ENCODE measurements at places on chromosomes 7 and 10.
A peak's percentile ranks its signal among the peaks of the same experiment; 100 is the strongest.

DNA sequence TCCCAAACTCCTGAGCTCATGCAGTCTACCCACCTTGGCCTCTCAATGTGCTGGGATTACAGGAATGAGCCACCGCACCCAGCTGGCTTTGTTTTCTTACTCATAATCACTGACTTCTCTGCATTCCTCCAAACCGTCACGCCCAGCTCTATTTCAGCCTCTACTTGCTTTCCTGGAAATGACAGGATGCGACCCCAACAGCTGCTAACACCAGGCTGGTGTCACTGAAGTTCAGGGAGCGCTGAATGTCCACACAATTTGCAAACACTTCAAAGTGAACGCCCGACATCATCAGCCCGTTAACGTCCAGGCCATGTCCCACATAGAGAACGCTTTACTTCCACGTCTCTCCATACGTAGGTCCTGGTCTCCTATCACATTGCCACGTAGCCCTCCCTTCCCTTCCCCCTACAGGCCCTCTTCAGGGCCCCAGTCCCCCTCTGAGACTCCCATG is 12.8 kb upstream of the PROSER2 start:
- no peak for DNase-seq

GRCh38 chr7:99170730-99171074 is 26.8 kb upstream of the SMURF1 start:
- DNase-seq = no peak

DNA sequence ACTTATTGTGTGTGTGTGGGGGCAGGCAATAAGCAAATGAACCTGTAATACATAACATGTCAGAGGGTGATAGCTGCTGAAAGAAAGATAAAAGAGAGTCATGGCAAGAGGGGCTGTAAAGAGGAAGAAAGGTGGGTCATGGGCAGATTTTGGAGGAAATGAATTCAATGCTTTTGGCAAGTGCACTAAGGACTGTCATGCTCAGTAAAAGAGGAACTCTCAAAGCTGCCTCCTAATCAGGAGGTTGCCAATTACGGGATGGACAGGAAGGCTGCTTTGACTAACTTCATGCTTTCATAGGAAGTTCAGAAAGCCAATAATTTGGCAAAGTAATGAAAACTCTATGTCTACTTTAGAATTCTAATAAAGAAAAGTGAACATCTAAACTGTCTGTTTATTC is 401.2 kb downstream of the SH2D4B start:
- no peak for DNase-seq

DNA sequence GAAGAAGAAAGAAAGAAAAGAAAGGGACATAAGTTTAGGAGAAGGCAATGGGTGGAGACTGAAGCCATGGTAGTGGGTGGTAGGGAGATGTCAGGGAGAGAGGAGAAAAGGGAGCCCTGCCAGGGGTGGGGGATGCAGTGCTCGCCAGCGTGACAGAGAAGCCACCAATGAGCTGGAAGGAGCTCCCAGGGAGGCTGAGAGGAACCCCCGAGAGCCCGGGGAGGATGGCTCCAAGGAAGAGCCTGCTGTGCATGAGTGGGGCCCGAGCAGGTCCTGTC is 141.2 kb upstream of the SHH start:
- no peak for DNase-seq

DNA sequence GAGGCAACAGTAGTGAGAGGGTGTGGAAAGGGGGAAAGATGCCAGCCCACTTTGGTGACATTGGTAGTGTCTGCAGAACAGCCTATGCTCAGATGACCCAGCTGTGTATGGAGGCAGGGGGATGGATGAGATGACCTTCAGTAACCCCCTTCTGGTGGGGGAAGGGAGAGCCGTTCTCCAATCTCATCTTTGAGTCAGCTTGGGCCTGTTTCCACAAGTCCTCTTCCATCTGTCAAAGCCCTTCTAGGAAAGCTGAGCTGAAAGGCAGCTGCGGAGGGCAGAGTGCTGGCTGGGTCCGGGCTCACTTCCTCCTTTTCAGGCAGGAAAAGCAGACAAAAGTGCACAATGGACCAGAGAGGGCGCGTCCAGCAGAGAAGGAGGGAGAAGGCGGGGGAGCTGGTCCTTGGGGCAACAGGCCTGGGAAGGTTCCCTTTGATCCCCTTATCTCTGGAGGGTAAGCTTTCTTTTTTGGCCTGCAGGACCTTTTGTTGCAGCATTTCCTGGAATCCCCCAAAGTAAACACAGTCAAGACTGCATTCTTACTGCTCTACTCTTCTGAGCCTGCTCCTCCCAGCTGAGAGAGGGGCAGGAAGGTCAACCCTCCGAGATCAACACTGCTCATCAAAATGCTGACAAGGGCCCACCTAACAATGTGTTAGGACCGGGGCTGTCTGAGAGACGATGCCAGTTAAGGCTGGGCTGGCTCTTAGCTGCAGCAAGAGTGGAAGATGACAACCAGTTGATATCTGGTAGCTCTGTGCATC is 1.2 kb upstream of the LRMDA start:
- DNase-seq = peak; percentile 74

DNA sequence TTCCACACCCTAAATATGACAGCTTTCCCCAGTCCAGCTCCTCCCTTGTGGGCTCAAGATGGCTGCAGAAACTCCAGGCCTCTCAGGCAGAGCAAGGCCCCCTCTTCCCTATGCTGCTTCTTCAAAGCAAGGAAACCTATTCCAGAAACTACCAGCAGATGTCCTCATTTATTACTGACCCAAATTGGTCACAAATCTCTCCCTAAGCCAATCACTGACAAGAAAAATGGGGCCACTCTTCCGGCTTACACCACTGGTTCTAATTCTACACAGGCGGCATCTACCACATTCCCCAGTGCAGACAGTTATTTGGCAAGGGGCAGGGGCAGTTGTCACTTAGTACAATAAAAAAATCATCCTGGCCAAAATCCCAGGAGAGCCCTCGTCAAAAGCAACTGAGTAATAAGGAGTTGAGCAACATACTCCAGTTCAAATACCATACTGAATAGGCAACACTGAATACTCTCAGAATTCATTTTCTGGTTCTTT is 150.4 kb downstream of the SFMBT2 start:
- DNase-seq = peak; percentile 69

DNA sequence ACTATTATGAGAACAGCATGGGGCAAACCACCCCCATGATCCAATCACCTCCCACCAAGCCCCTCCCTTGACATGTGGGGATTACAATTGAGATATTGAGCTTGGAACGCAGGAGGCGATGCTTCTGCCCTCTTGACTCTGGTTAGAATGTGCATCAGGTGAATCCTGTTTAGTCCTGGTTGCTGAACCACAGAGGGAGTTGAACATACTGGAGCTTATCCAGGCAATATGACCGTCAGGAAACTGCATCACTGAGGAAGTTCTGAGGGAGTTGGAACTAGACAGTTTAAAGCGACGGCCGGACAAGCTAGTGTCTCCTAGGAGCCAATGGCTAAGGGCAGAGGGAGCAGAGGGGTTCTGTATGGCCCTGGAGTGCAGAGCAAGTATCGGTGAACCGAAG is 31.8 kb upstream of the GARS1 start:
- no peak for DNase-seq

- peak; percentile 70 for DNase-seq
Measured at GRCh38 chr7:87218796-87219544, 562 bp downstream of the TMEM243 start.

GRCh38 chr10:108684431-108684830 is 1238.9 kb downstream of the XPNPEP1 start:
- no peak for DNase-seq

DNA sequence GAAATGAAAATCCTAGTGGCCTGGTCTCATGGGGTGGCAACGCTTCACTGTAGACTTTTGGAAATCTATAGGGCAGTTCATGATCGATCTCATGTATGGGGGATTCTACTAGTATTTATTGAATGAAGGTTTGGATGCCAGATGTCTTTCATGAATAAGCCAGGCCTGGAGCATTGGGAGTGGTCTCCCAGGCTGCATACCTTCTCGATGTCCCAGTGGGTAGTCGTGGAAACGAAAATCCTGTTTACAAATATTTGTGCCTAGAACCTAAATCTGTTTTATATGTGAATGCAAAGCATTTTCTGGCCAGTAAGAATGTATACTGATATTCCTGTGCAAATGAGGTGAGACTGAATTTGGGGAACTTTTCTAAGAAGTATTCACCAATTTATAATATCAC is 105.0 kb upstream of the C1QL3 start:
- DNase-seq = no peak

DNA sequence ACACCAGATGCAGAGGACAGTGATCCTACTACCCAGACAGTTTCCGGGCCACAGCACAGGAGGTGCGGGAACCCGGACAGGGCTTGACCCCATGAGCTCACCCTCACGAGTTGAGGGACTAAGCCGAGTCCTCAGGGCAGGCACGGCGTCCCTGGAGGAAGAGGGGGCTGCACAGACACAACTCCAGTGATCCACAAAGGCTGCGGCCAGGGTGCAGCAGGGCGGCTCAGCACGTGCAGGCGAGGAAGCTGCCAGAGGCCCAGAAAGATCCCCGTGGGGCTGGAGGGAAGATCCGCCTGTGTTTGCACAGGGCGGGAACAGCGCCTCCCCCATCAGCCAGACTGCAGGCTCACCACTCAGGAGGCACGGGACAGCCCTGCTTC is 45.9 kb upstream of the TMEM72 start:
- DNase-seq = no peak

GRCh38 chr10:123301077-123301857 is 147.1 kb downstream of the BUB3 start:
- peak; percentile 82 for DNase-seq

DNA sequence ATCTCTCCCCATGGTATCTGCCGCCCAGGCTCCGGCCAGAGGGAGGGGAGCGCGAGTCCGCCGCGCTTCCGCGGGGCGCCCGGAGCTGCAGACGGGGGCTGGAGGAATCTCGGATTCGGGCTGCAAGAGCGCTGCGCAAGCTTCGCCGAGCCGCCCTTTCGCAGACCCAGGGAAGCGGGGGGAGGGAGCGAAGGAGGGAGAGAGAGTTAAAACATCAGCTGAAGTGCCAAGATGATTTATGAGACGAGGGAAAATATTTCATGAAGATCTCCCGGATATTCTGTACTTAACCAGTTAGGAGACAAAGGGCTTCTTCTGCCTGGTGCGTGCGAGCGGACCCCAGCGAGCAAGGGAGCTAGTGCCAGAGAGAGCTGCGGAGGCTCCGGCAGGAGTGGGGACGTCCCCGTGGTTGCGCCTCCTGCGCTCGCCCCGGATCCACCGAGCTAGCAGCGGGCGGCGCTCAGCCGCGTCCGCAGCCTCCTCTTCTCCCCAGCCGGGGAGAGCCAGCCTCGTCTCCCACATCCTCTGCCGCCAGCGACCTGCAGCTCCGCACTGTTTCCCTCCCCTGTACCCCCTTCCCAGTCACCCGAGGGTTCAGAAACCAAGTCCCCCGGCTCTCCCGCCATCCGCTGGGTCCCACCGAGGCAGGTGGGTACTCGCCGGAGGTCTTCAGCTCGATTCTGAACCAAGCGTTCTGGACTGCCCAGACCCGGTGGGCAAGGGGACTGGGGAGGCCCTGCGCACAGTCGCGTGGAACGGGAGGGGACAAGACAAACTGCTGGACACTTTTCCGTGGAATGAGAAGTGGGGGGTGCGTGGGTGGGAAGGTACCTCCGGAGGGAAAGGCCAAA is 1.0 kb upstream of the PAX2 start:
- no peak for DNase-seq

- DNase-seq = no peak
Measured at GRCh38 chr7:1030444-1031070, 13.8 kb upstream of the GPR146 start.

DNA sequence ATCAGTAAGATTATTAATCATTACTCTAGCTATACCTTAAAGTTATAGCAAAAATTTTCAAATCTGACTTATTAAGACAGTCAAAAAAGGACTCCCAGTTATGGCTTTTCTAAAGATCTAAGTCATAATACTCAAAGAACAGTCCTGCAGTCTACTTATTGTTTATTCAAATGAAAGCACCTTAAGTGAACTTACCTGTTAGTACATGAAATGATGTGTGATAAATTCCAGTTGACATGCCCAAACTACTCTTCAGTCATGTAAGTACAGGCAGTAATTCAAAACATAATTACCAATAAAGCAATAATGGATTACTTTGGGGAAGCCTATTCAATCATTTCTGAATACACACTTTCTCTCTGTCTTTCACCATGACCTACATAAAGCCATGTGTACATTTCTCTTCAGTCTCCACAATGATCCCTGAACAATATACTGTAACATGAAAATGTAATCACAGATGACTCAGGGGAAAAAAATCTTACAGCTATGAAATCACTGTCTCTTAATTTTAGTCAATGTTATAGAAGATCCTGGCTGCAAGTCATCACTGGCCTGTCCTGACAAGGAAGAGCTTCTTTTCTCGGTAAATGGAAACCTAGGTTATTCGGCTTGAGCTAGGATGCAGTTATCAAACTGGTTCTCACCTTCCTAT is 420.7 kb upstream of the LRRTM3 start:
- no peak for DNase-seq

DNA sequence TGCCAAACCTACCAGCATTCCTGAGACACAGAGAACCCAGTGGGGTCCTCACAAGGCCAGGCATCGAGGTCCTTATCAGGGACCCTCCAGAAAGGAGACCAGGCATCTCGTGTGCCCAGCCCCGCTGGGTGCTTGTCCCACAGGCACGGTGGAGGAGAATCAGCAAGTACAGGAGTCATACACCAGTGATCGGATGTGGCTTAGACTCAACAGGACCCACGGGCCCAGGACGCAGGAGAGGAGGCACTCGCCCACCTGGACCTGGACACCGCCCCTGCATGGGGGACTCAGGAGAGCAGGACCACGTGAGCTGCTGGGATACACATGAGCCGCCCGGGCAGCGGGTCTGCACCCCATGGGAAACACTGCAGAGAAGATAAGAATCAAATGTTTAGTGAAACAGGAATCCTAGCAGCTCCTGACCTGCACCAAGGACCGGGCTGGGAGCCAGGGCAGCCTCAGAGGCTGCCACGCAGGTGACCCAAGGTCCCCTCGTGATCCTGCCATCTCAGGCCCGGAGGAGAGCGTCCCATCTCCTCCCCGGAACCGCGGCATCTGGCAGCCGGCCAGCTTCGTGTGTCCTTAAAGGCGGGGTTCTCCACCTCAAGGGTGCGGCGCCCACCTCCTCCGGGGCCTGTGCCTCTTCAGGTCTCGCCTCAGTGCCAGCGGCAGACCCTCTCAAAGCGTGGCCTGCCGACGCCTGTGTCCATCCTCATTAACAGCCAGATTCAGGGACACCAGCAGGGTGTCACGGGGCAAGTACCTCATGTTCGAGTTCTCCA is 59.2 kb downstream of the FOXL3 start:
- no peak for DNase-seq

GRCh38 chr10:118042827-118043242 is 3.9 kb downstream of the RAB11FIP2 start:
- no peak for DNase-seq

DNA sequence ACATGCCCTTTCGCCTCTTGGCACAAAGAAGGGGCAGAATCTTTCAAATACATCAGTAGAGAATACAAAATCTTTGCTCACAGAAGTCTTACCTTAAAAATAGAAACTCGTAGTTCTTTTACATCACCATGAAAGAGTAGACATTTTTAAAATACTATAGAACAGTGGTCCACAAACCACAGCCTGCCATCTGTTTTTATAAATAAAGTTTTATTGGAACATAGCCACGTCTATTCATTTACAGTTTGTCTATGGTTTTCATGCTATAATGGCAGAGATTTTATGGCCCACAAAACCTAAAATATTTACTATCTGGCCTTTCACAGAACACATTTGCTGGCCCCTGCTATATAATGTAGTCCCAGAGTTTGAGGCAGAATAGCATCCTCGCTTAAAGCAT is 46.1 kb upstream of the CABCOCO1 start:
- no peak for DNase-seq
